CD8-positive, alpha-beta memory T cell (primary cell): ENCODE measurements at places on chromosomes 16 and 17. TPM values are rescaled to one million over a fixed set of nuclear protein-coding genes. Genes with fewer than 3 reads are reported as not detected.

The MAP3K14 gene
- total RNA-seq: 62.4 TPM

The PRR14 gene
- total RNA-seq: 87.5 TPM

The SLC7A6OS gene
- 21.8 TPM for total RNA-seq

The ZNF174 gene
- total RNA-seq: 12.3 TPM

The SDR42E1 gene
- total RNA-seq: 11.9 TPM

The CAMKK1 gene
- total RNA-seq: 2.3 TPM

The LGALS9B gene
- not detected for total RNA-seq

The ZNF205 gene
- not detected for total RNA-seq

The SLFN14 gene
- 0.16 TPM for total RNA-seq

The UNC13D gene
- total RNA-seq: 154 TPM

The CMTM1 gene
- total RNA-seq: 8.6 TPM

The DNAAF8 gene
- 0.15 TPM for total RNA-seq

The LAT gene
- total RNA-seq: 203 TPM

The MPV17L gene
- 0.71 TPM for total RNA-seq

The KRTAP2-2 gene
- not detected for total RNA-seq

The KRT10 gene
- total RNA-seq: 61.9 TPM

The CTF1 gene
- 0.33 TPM for total RNA-seq

The MRC2 gene
- 10.0 TPM for total RNA-seq

The NPTX1 gene
- 1.2 TPM for total RNA-seq

The DNAI2 gene
- total RNA-seq: 0.35 TPM

The MYH8 gene
- total RNA-seq: not detected

The LRRC37A gene
- 2.4 TPM for total RNA-seq

The CBX2 gene
- total RNA-seq: 2.0 TPM

The PSMB10 gene
- total RNA-seq: 176 TPM

The TP53TG3F gene
- not detected for total RNA-seq

The HYDIN gene
- total RNA-seq: not detected

The GTF3C1 gene
- total RNA-seq: 62.7 TPM

The KRT24 gene
- not detected for total RNA-seq

The PRRT2 gene
- total RNA-seq: 1.2 TPM

The CCL23 gene
- total RNA-seq: 0.37 TPM
